Left ventricle myocardium inferior (tissue), 1 donor: ENCODE measurements at places on chromosomes 7 and 10. TPM values are rescaled to one million over a fixed set of nuclear protein-coding genes. Genes with fewer than 3 reads are reported as not detected.

DNA sequence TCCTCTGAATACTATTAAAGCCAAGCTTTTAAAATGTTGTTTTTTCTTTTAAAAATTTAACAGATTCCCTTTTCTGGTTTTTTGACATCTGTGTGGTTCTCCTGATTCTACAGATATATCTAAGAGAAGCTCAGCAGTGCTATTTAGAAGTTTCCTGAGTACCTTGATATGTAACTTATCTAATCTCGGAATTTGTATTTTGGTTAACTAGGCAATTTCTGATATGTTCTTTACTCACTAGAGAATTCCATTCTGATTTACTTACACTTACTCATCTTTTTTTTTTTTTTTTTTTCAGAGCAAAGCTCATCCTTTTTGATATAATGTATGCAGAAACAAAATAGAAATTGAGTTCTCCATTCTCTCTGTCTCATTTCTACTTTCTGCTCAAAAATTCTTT, 63.8 kb downstream of the PALS2 start:
- no peak for DNase-seq
- H3K36me3 ChIP-seq, result no peaks in the 10 kb centered on the region
- H3K4me1 ChIP-seq, result no peaks in the 10 kb centered on the region
- H3K27ac ChIP-seq, result no peak overlapping the region
- H3K4me3 ChIP-seq, result no peak overlapping the region
- H3K27me3 ChIP-seq, result no peaks in the 10 kb centered on the region

- H3K27ac ChIP-seq, result no peak overlapping the region
- no peak overlapping the region for H3K4me3 ChIP-seq
- H3K4me1 ChIP-seq, result peaks cover 24% of the 10 kb centered on the region
- peaks cover 28% of the 10 kb centered on the region for H3K36me3 ChIP-seq
- no peak for DNase-seq
Observed at GRCh38 chr7:5234852-5235831, 45.1 kb downstream of the WIPI2 start.

GRCh38 chr10:80537086-80537735, 491 bp upstream of the SH2D4B start:
- DNase-seq, result no peak
- H3K27me3 ChIP-seq, result no peaks in the 10 kb centered on the region
- peak overlapping the region; percentile 78 for H3K27ac ChIP-seq
- H3K4me1 ChIP-seq, result peaks cover 30% of the 10 kb centered on the region
- no peaks in the 10 kb centered on the region for H3K36me3 ChIP-seq

Gene NRG3
- 0.11 TPM for total RNA-seq

DNA sequence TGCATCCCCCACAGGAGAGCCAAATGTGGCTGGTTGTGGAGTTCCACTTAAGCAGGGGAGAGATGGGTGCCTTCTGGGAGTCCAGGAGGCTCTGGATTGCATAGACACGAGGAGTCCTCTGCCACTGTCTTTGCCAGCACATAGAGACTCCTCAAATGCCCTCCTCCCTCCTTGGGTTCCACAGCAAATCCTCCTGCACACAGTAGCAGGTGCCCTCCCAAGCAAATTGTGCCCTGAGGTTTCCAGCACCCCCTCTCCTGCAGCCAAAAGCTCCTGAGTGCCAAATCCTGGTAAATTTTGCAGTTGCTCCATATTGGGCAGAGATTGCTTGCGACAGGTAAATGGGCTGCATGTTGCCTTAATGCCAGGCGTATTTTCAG, 5.8 kb downstream of the EVX1 start:
- no peaks in the 10 kb centered on the region for H3K36me3 ChIP-seq
- no peak overlapping the region for H3K4me3 ChIP-seq
- peaks cover 100% of the 10 kb centered on the region for H3K27me3 ChIP-seq
- no peak for DNase-seq
- peaks cover 38% of the 10 kb centered on the region for H3K4me1 ChIP-seq

DNA sequence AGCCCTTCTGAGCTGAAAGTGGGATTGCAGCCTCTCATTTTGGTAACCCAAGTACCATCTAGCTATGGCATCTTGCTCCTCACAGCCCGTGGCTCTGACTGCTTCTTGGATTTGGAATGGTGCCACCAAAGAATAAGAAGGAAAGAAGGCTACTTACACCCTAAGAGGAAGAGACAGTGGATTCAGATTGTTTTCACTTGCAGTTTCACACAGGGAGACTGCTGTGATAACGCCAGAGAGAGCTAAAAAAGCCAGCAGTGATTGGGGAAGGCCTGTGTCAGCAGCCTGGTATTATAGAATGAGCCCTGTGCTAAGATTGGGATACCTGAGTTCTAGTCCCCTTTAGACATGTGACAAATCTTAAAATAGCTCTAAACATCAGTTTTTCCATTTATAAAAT, 3.6 kb upstream of the LRRC4 start:
- DNase-seq, result no peak
- H3K36me3 ChIP-seq, result no peaks in the 10 kb centered on the region

GRCh38 chr10:121036431-121036830, 185.3 kb downstream of the WDR11 start:
- H3K36me3 ChIP-seq, result no peaks in the 10 kb centered on the region
- H3K4me1 ChIP-seq, result no peaks in the 10 kb centered on the region
- DNase-seq, result no peak
- H3K4me3 ChIP-seq, result no peak overlapping the region
- H3K27ac ChIP-seq, result no peak overlapping the region

DNA sequence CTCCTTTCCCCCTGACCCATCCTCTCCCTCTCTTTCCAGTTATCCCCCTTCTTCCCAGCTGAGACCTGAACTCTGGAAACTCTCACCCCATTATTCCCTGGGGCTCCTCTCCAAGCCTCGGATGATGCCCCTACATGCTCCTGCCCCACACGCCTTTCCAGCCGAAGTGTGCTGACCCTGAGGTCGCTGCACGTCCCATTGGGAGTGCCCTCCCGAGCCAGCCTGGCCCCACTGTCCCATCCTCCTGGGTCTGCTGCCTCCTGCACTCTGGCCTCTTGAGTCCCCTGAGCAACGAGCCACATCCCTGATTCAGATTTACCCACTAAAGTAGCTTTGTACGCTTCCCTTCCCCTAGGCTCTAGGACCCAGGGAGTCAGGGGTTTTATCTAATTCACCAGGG, 87.4 kb downstream of the TCERG1L start:
- no peaks in the 10 kb centered on the region for H3K4me1 ChIP-seq
- no peak overlapping the region for H3K27ac ChIP-seq
- H3K4me3 ChIP-seq, result no peak overlapping the region
- peaks cover 60% of the 10 kb centered on the region for H3K27me3 ChIP-seq

DNA sequence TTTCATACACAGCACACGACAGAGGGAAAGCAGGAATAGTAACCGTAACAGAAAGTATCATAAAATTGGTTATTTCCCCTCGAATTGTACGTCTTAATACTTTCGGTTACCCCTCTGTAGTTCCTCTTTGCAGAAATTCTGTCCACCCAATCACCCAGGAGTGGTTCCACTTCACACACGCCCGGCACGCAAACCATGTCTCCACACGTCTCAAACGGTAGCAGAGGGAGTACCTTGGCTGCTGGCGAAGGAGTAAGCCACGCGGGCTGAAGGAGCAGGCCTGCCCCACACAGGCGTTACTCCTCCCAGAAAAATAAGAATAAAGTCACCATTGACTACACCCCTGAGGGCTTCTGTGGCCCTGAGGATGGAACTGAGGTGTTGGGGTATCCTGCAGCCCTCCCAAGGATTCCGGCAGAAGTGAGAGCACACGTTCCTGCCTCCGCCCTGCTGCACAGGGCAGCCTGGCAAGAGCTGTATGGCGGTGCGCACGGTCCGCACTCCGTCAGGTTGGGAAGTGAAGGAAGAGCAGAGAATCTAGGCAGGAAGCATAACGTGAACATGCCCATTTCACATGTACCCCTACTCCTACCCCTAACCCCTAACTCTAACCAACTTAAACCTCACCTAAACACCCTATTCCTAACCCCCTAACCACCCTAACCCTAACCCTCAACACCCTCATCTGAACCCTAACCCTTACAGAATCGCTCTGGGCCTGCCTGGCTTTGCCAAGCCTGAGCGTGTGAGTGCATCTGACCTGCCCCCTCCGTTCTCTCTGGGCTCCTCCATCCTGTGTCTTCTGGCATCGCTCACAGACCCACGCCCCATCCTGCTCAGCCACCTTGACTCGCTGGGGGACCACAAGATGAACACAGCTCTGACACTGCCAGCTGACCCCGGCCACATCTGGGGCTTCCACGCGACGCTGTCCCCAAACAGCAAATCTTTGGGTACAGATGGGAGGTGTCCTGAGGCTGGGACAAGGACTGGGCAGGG, 18.2 kb downstream of the GPR146 start:
- no peaks in the 10 kb centered on the region for H3K27me3 ChIP-seq
- H3K4me3 ChIP-seq, result no peak overlapping the region
- DNase-seq, result no peak
- no peak overlapping the region for H3K27ac ChIP-seq
- H3K4me1 ChIP-seq, result peaks cover 33% of the 10 kb centered on the region

DNA sequence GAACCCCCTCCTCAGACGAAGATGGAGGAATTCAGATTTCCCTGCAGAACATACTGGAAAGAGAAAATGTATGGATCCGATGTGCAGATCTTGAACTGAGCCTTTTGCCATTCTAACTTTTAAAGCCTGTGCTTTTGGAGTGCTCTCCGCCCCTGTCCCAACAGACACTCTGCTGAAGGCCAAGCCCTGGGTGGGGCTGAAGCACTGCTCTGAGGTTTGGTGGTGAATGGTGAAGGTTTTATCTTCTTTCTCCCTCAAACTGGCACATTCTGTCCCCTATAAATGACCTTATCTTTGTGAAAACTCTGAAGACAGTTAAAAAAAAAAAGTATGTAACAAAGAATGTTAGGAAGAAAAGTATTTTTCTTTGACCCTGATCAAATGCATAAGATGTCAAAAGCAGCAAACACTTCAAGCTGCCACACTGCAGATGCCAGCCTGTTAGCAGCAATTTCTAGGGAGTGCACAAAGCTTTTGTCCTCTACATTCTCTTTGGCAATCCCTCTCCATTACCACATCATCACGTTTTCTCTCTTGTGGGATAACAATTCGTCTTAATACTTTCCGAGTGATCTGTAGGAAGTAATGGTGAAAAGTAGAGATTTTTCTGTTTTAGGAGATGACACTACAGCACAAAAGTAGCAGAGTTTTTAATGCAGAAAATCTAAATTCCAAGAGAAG, 137.3 kb upstream of the CCDC6 start:
- H3K27ac ChIP-seq, result no peak overlapping the region
- no peaks in the 10 kb centered on the region for H3K27me3 ChIP-seq
- no peak overlapping the region for H3K4me3 ChIP-seq
- H3K4me1 ChIP-seq, result no peaks in the 10 kb centered on the region
- no peak for DNase-seq

DNA sequence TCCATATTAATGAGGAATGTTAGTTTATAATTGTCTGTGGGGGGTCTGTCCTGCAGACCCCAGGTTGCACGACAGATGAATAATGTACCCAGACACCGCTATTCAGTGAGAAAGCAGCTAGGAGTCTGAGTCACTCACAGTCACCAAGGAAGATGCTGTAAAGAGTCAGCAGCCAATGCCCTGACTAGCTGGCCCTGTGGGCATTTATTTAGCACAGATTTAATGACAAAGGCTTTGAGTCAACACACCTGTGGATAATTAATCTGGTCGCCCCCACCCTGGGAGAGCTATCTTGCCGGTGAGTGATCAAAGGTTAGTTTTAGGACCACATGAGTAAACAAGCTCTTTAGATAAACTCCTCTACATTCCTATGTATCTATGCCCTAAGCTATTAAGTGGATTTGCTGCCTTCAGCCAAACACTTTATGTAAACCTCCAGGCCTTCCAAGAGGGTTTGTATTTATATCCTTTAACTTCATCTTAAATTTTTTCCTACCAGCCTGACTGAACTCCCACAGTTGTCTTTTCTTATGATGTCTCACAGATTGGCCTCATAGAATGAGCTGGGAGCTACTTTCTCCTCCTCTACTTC, 180.0 kb upstream of the ADCY1 start:
- no peak overlapping the region for H3K4me3 ChIP-seq
- no peaks in the 10 kb centered on the region for H3K36me3 ChIP-seq
- H3K27me3 ChIP-seq, result peaks cover 11% of the 10 kb centered on the region

GRCh38 chr7:70137126-70137525, 538.9 kb downstream of the AUTS2 start:
- no peak for DNase-seq
- H3K27me3 ChIP-seq, result no peaks in the 10 kb centered on the region
- H3K4me3 ChIP-seq, result no peak overlapping the region
- H3K27ac ChIP-seq, result no peak overlapping the region

GRCh38 chr7:55591282-55591931, 19.1 kb upstream of the VOPP1 start:
- no peak overlapping the region for H3K27ac ChIP-seq
- no peaks in the 10 kb centered on the region for H3K27me3 ChIP-seq
- H3K4me3 ChIP-seq, result no peak overlapping the region
- DNase-seq, result no peak
- peaks cover 13% of the 10 kb centered on the region for H3K4me1 ChIP-seq
- no peaks in the 10 kb centered on the region for H3K36me3 ChIP-seq

DNA sequence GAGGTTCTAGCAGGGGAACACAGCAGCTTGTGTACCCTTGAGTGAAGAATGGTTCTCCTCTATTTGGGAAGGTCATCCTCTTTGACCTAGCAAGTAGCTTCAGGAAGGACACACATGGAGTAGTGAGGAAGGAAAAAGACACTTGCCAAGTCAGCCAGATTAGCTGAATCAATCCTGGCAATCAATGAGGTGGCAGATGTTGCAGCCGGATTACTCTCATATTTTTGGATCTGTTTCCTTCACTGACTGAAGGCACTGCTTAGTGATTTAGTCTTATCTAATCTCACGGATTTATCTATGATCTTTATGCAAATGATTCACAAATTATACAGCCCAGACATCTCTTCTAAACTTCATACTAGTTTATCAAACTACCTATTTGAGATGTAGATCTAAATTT, 218.8 kb downstream of the GPR158 start:
- no peak overlapping the region for H3K27ac ChIP-seq
- H3K36me3 ChIP-seq, result no peaks in the 10 kb centered on the region
- H3K4me1 ChIP-seq, result no peaks in the 10 kb centered on the region
- H3K4me3 ChIP-seq, result no peak overlapping the region
- DNase-seq, result no peak

GRCh38 chr10:91210014-91210413, 10.4 kb upstream of the PCGF5 start:
- peaks cover 50% of the 10 kb centered on the region for H3K4me1 ChIP-seq
- no peaks in the 10 kb centered on the region for H3K36me3 ChIP-seq
- no peak overlapping the region for H3K4me3 ChIP-seq
- H3K27ac ChIP-seq, result no peak overlapping the region
